ENCODE measurements at places on chromosomes 4 and X.
A peak's percentile ranks its signal among the peaks of the same experiment; 100 is the strongest.

DNA sequence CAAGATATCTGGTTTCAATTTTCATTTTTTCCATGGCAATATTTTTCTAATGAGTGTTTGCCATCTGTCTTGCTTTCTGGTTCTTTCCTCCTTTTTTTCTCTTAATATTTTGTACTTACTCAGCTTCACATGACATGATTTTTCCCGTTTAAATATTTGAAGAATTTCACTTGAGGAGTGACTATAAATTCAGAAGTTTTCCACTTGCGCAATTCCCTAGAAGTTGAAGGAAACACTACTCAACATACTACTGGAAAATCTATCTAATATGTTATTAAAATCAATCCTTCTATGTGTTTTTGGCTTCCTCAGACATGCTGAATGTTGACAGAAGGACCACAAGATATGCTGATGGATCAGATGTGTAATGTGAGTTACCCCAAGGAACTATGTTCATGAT, 36.8 kb upstream of the BANK1 start:
- no peak for DNase-seq

DNA sequence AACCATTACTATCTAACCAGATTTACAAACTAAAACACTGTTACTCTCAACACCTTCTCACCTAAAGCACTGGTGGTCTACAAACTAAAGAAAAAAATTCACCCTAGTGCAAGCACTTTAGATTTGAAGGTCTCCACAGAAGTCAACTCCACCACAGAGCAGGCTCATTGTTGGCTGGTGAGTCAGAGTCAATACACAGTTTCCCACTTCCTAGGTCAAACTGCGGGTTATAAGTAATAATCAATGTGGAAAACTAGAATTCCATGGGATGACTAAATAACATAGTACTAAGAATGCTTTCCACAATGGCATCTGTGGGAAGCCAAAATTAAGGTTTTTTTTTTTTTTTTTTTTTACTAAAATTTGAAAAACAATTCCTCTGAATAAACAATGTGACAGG, 191.8 kb downstream of the PDGFC start:
- peak; percentile 69 for DNase-seq

DNA sequence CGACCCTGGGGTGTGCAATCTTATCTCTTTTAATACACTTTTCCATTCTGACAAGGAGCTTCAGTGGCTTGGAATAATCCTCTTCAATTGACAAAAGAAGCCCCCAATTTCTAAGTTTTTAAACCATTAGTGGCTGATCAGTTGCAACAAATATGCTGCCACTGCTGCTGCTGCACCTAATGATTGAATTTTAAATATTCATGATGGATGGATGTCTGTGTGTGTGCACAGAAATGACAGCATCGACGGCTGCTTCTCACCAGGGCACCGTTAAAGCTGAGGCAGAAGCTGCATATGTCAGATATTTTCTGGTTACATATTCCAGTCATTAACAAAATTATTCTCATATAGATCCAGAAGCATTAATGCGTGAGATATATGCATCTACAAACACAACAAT, 182.4 kb downstream of the MGST2 start:
- DNase-seq: no peak

DNA sequence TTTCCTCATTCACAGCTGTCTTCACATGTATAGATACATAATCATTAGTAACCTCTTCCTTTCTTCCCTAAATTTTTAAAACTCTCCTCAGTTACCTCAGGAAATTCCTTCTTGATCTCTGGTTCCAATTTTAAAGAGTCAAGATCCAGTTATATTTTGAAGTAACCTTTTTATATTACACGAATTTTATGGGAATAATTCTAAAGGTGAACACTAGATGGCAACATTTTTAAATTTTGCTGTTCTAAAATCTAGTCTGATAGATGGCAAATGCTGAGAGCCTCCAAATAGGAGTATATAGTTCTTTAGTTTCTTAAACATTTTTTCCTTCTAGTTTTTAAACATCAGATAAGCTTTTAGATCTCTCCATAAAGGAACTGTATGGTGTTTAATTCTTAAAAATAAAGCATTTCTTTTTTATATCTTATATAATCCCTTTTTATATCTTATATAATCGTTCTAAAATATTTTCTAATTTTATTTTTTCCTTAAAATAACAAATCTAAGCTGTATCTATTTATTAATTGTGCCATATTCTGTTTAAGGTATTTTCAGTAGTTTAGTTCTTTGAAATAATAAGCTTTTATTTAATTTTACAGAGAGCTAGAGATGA, 37.9 kb upstream of the PAPSS1 start:
- peak; percentile 36 for DNase-seq

GRCh38 chr4:186604124-186604807, 48.9 kb upstream of the MTNR1A start:
- DNase-seq: no peak

DNA sequence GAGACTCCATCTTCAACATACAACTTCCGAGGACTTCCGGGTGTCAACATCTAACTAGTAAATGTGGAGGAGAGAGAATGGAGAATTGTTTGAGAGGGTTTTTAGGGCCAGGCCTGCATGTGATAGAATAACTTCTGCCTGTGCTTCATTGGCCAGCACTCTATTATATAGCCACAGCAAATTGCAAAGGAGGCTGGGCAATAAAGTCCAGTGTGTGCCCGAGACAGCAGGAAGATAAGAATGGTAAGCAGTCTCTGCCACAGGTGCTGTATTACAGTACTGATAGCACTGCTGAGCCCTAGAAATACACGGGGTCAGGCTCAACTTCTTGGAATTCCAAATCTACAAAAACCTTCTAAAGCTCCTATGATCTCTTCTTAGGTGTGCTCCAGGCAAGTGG, 20.8 kb upstream of the LIMCH1 start:
- no peak for DNase-seq

- DNase-seq: no peak
Measured at GRCh38 chr4:42672359-42673081, 15.6 kb upstream of the ATP8A1 start.

DNA sequence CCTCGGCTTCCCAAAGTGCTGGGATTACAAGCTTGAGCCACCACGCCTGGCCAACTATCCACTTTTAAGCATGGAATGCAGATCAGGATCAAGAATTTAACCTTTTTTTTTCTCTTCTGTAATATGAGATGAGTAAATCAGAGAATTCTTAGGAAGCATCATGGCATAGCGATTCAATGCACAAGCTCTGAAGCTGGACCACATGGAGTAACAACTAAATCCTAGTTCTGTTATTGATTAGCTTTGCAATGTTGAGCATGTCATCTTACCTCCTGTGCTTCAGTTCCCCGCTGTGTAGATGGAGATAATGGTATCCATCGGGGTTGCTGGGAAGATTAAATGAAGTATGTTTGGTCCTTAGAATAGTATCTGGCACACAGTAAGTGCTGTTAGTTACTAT, 1.9 kb upstream of the SNX25 start:
- no peak for DNase-seq

DNA sequence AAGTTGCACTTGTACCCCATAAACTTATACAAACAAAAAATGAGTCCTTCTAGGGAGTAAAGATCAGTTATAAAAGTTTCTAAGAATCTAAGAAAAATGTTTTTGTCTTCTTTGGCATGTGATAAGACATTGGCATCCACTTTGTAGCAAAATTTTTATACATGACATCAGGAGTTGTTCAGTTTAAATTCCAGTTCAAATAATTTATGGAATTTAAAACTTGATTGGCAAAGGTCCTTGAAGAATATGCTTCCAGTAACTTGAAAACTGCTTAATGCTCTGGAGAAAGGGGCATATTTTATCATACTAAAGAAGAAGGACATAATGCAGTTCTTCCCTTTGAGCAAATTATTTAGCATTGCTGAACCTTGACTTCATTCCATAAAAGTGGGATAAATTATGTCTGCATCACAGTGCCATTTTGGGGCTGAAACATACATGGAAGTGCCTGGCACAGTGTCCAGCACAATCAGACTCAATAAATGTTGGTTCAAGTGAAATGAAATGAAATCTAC, 163.3 kb upstream of the IL15 start:
- no peak for DNase-seq

DNA sequence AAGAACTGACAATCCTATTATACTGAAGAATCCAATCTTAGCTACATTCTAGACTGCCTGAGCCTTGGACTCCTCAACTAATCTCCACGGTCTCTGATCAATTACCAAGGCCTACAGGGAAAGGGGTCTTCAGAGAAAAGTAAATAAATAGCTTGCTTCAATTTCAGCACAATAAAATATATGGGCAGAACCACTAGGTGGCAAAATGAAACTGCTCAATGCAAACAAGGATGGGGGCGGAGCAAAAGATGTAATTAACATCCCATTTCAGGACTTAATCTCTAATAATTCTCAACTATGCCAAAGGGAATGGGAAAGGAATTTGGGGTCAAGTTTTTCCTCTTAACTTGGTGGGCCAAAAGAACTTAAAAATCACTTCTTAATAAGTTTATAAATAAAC, 78.4 kb upstream of the MAP3K15 start:
- DNase-seq: peak; percentile 52

- peak; percentile 54 for DNase-seq
Measured at GRCh38 chrX:153381684-153382532, 19.2 kb downstream of the PNMA6E start.

DNA sequence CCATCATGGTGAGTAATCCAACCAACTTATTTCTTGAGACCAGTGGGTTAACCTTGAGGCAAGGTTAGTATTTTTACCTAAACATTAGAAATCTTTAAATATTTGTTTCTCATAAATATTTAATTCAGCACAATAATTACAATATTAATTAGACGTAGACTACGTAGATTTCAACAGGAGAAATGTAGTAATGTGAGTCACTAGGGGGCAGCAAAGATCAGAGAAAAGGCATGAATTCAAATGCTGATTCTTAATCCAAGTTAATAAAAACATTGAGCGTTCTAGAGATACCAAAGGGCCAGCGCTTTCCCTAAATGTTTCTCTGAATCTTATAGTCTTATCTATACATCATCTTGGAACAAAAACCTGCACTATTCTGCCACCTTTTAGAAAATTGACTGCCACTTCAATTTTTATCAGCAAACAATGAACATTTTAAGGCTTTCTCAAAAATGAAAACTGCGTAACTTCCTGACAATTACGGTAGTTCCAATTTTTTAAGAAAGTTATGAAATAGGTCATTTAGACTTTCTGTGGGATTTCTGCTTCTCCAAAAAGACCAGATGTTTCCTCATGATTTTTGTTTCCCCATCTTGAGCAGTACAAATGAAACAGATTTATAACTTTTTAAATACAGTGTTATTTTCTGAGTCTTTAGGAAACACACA, 180.7 kb downstream of the GASK1B start:
- peak; percentile 92 for DNase-seq

- no peak for DNase-seq
Measured at GRCh38 chrX:11941571-11941970, 183.5 kb downstream of the MSL3 start.

- no peak for DNase-seq
Measured at GRCh38 chrX:155112171-155112570, 40.9 kb downstream of the BRCC3 start.

GRCh38 chrX:119249891-119250290, 13.8 kb downstream of the PGRMC1 start:
- no peak for DNase-seq

DNA sequence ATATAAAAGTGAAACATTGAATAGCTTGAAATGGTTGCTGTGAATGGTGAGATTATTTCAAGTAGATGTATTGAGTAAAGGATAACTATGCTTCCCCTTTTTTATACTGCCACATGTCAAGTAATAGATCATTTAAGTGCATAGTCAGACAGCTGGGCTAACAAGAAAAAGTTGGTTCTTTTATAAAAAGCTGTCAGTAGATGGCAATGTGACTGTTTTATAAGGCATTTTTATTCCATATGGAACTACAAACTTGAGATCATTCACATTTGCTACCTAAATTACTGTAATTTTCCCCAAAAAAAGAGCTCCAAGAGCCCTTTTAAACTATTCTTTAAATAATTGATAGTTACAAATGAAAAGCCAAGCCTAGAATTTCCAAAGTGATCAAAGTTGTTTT, 831.0 kb downstream of the C4orf33 start:
- DNase-seq: peak; percentile 7

DNA sequence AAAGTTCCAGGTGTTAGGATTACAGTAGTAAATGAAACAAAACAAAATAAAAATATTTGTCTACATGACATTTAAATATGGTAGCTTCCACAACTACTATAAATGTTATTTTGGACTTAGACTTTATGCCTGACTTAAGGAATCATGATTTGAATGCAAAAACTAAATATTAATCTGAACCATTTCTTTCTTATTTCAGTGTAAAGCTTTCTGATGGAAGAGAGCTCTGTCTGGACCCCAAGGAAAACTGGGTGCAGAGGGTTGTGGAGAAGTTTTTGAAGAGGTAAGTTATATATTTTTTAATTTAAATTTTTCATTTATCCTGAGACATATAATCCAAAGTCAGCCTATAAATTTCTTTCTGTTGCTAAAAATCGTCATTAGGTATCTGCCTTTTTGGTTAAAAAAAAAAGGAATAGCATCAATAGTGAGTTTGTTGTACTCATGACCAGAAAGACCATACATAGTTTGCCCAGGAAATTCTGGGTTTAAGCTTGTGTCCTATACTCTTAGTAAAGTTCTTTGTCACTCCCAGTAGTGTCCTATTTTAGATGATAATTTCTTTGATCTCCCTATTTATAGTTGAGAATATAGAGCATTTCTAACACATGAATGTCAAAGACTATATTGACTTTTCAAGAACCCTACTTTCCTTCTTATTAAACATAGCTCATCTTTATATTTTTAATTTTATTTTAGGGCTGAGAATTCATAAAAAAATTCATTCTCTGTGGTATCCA, 1.6 kb downstream of the CXCL8 start:
- DNase-seq: no peak

GRCh38 chr4:89214308-89214707, 93.3 kb downstream of the GPRIN3 start:
- DNase-seq: no peak

DNA sequence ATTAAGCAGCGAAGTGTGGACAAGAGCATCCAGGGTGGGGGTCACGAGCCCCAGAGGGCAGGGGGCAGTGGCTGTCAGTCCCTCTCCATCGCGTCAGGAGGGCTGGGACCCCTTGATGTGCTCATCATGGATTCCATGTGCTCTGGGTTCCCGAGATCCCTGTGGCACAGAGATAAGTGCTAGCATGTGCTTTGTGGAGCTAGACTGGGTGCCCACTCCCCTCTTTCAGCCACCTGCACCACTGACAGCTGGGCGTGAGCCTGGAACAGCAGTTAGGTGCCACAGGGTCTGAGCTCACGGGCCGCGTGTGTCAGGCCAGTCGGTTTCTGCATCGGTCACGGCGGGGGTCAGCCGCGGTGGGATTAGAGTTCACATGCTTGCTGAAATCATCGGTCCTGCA, 24.3 kb downstream of the CPZ start:
- no peak for DNase-seq

- no peak for DNase-seq
Measured at GRCh38 chr4:4696530-4696929, 154.7 kb upstream of the STX18 start.

- no peak for DNase-seq
Measured at GRCh38 chrX:19630228-19630627, 114.9 kb upstream of the MAP3K15 start.

GRCh38 chr4:166144607-166145006, 271.6 kb downstream of the TLL1 start:
- DNase-seq: no peak

GRCh38 chr4:7068279-7068842, 497 bp upstream of the GRPEL1 start:
- DNase-seq: no peak

Data from endothelial cell of umbilical vein (primary cell).